Iris pigment epithelial cell (primary cell): ENCODE measurements at places on chromosomes 2 and 18.
A peak's percentile ranks its signal among the peaks of the same experiment; 100 is the strongest.

- no peak for DNase-seq
Observed at GRCh38 chr2:99481527-99481926, 8.3 kb downstream of the REV1 start.

DNA sequence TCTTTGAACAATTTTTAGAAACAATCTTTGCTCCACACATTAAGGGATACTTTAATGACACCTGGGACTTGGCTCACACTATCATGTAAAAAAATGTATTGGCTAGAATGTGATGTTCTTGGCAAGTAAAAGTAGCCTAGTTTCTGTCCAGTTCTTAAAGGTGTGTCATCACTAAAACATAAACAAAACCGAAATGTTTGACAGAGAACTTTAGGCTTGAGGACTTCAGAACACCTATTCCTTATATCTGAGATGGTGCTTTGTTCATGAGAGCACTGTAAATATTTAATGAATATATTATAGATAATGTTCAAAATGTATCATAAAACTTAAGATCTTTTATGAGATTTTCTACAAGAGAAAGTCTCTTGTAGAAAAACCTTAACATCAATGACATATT, 19.8 kb upstream of the HNRNPA3 start:
- DNase-seq, result no peak

DNA sequence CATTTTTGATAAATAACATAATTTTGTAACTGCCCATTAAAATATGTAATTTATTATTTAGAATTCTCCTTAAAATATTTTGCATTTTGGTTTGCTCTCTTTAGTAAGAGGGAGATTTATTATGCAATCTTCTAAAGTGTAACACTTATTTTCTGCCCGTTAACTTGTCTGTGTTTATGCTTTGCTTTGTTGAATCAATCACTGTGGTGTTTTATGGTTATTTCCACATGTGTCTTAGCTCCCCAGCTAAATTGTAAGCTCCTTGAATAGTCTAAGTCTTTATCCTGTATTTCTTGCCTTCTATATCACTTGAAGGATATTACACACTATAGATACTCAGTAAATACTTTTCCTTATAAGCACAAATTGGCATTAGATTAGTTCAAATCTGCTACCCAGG, 166.6 kb upstream of the SPRED2 start:
- DNase-seq, result no peak

DNA sequence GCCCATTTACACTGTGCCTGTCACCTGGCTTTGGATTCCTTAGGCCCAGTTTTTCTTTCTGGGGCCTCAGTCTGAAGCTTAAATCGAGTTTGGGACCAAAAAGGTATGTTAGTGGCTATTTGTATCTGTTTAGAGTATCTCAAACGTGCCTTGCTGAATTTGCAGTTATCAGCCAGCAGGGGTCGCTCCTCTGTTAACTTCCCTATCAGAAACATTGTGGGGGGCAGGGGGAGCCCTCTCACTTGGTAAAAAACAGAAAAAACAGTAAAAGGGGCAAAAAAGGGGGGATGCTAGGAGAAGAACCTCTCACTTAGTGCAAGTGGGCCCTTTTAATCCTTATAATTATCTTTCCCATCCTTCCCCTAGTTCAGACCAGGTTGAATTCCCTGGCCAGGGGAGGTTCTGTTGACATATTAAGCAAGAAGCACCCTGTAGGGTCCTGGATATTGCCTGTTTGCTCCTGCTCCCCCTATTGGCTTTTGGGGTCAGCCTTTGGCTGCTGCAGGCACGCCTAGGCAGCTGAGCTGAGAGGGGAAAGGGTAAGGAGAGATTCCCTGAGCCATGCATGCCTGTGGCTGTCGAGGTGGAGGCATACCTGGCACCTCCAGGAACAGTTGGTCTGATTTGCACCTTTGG, 8.8 kb upstream of the IFIH1 start:
- DNase-seq, result no peak

DNA sequence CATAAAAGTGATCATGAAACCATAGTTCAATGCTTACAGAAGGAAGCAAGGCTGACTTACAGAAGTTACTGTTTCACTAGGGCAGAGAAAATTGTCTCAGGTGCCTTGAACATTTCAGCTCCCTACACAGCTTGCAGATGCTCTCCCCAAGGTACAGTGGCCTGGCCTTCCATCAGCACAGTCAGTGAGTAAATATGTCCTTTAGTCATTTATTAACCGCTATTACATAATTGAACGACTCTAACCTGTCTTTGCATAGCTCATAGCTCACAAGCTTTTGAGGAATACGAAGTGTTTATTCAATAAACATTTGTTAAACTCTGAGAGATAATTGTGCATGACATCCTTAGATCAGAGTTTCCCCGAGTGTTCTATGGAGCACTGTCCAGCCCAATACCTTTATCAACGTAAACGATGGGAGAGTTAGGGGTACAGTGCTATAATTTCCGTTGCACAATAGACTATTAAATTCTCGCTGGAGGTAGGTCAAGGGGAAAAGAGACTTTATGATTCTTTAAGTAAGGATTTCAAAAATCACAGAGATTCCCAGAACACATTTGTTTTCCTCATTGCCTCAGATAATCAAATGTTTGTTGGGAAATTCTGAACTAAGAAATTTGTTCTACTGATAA, 677.8 kb downstream of the TSN start:
- DNase-seq, result no peak

DNA sequence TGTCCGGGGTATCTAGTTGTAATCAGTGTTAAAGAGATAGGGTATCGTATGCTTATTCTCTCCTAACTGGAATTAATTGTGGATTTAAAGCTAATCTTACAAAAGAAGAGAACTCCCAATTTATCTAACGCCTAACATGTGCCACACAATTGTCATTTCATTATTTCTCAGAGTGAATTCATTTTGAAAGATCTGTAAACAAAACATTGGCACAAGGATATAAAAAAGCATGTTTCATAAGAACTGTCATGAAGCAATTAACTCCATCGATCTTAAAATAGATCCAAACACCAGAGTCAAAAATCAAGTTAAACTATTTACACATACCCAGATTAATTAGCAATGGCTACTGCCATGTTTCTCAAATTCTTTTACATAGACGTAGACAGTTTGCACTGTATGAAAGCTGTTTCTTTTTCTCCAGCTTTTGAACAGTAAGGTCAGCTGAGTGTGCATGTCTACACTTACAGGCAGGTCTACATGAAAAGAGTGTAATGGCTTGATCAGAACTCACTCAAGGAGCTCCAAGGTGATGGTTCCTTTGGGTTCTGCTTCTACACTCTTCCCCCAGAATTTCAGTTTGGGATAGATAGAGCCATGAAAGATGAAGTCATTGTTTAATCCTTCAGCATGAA, 38.8 kb downstream of the CABYR start:
- no peak for DNase-seq

- DNase-seq, result no peak
Observed at GRCh38 chr2:19207452-19207851, 151.0 kb downstream of the OSR1 start.

- no peak for DNase-seq
Observed at GRCh38 chr2:42135381-42136312, 33.5 kb upstream of the EML4 start.

GRCh38 chr2:176814740-176815367, 397.7 kb upstream of the HNRNPA3 start:
- peak; percentile 18 for DNase-seq

GRCh38 chr18:8117006-8117371, 492.2 kb upstream of the RAB12 start:
- DNase-seq, result peak; percentile 63

- no peak for DNase-seq
Observed at GRCh38 chr2:240745456-240745855, 53.8 kb downstream of the AQP12A start.

DNA sequence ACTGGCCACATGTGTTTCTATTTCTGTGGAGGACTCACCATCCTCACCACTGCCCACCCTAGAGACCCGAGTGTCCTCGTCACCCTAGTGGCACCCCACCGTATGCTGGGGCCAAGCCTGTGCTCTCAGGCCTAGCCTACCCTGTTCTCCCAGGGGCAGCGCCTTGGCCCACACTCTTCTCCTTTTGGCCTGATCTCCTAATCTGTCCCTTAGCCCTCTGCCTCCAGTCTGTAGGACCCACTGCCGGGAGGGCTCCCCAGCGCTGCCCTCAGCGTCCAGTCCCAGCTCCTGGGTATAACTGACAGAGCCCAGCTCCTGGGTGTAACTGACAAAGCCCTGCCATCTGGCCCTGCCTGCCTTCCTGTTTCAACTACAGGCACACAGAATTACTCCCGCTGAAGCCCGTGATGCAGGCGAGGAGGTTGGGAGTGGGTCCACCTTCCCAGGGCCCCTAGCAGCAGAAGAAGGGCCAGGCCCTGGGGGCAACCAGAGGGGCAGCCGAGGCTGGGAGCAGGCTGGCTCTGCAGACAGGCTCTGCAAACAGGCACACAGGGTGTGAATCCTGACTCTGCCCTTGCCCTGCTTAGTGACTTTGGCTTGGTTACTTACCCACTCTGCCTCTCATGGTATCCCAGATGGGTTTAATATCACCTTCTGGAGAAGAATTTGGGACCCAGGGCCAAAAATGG, 25.6 kb upstream of the PTMA start:
- DNase-seq, result no peak

DNA sequence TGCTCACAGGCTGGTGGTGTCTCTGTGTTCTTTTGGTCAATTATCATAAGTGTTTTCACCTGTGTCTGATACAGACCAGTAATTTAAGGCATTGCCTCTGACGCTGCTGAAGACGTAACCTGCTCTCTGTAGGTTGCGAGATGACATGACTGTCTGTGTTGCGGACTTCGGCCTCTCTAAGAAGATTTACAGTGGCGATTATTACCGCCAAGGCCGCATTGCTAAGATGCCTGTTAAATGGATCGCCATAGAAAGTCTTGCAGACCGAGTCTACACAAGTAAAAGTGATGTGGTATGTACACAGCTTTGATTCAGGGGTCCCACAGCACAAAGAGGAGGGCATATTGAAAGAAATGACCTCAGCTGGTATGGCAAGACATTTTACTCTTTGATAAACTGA, 33.8 kb upstream of the TMEM87B start:
- DNase-seq, result no peak

- DNase-seq, result no peak
Observed at GRCh38 chr2:233437439-233437955, 83.2 kb downstream of the DGKD start.

- peak; percentile 67 for DNase-seq
Observed at GRCh38 chr2:217085543-217085942, 225.7 kb upstream of the TNP1 start.
